Right lobe of liver (tissue), 6 donors: ENCODE measurements at places on chromosomes 2 and 18.
A peak's percentile ranks its signal among the peaks of the same experiment; 100 is the strongest.

DNA sequence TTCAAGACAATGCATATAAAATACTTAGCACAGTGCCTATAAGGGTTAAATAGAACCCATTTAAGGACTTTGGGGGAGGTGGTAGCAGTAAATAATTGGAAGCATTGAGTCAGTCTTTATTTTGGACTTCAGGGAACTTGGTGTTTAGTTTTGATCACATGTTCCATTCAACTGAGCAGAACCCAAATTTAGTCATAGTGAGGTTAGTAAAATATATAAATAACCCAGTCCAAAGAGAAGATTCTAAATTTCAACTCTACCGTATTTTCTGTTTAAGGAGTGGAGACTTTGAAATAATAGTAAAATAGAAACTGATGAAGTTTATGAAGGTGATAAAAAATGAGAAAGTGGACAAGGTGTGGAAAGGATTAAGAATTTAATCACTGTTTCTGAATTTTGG is 19.7 kb downstream of the TWSG1 start:
- no peak for DNase-seq

- no peak for DNase-seq
Measured at GRCh38 chr2:170354855-170355780, 177.2 kb downstream of the MYO3B start.

GRCh38 chr18:73563345-73563744 is 584.3 kb downstream of the FBXO15 start:
- no peak for DNase-seq

- DNase-seq: no peak
Measured at GRCh38 chr2:190537765-190538164, 3.2 kb upstream of the NEMP2 start.

GRCh38 chr2:222353993-222354392 is 55.2 kb upstream of the PAX3 start:
- DNase-seq: no peak

- DNase-seq: peak; percentile 73
Measured at GRCh38 chr2:26011990-26012856, 21.7 kb upstream of the RAB10 start.
